Sigmoid colon (tissue), 7 donors: ENCODE measurements at places on chromosomes 12 and 14. TPM values are rescaled to one million over a fixed set of nuclear protein-coding genes. Genes with fewer than 3 reads are reported as not detected.

DNA sequence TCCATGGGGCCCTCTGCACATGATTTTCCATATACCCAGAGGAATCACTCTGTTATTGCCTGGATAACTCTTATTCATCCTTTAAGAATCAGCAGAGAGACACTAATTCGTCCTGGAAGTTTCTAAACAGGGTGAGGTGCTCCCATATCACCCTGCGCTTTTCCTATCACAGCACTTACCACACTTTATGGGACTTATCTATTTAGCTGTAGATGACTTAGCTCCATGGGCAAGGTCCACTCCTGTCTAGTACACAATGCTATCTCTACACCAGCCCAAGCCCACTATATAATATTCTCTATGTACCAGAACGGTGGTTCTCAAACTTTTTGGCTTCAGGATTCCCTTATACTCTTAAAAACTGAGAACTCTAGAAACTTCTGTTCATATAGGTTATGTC lies 111.7 kb downstream of the EFCAB11 start:
- no peak for DNase-seq

- DNase-seq: no peak
Measured at GRCh38 chr14:26137161-26137560, 460.7 kb downstream of the NOVA1 start.

GRCh38 chr12:72679147-72679757 lies 407.1 kb downstream of the TRHDE start:
- no peak for DNase-seq

- no peak for DNase-seq
Measured at GRCh38 chr12:27194644-27195043, 49.4 kb upstream of the STK38L start.

DNA sequence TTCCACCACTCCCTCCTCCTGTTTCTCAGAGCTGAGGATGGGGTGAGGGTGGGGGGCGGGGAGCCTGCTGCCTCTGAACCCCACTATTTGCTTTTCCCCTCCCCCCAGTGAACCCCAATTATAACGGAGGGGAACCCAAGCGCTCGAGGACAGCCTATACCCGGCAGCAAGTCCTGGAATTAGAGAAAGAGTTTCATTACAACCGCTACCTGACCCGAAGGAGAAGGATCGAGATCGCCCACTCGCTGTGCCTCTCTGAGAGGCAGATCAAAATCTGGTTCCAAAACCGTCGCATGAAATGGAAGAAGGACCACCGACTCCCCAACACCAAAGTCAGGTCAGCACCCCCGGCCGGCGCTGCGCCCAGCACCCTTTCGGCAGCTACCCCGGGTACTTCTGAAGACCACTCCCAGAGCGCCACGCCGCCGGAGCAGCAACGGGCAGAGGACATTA lies 1.1 kb downstream of the HOXC4 start:
- DNase-seq: no peak

DNA sequence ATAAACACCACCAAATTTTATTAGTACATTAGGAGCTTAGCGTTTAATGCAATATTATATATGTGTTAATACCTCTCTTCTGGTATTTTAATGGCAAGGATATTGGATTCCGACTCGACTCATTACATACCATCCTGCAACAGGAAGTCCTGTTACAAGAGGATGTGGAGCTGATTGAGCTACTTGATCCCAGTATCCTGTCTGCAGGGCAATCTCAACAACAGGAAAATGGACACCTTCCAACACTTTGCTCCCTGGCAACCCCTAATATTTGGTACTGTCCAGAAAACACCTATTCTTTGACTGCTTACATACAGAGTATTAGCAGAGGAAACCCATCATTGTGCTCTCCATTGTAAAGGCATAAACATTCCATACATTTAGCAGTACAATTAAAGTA lies 45.2 kb downstream of the VEZT start:
- DNase-seq: no peak

DNA sequence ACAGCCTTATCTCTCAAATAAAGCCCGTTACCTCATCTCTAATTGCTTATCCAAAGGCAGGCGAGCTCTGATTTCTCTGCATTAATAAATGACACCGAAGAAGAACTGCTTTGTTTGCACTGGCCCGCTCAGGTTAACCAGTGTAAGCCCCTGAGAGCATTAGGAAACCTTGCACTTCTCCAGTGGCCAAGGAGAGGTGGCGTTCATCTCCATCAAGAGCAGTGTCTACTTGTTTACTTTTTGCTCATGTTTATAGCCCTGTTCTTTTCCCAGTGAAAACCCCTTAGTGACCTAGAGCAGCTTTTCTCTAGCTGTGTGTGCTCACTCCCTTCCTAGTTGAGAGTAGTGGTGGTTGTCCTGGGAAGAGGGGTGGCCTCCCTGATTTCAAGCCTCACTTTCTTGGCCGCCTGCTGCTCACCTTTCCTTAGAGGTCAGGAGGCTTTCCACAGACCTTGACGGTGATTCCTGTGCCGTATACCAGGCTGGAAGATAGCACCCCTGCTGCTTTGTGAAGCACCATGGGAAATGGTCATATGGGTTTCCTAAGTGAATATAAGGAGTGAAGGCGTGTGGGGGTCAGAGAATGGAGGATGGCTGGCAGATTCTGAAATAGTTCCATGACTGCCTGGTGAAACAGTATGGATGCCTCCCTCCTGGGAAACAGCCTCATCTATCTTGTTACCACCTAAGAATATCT lies 16.6 kb downstream of the FBXW8 start:
- no peak for DNase-seq

KRT2 gene
- total RNA-seq: not detected

PPP1R1A gene
- 24.5 TPM for total RNA-seq

KRT6A gene
- total RNA-seq: not detected

SOX5 gene
- total RNA-seq: 16.3 TPM

TAS2R50 gene
- total RNA-seq: 1.4 TPM

GPR137C gene
- 0.71 TPM for total RNA-seq
